Small intestine (tissue), 16 donors: ENCODE measurements at places on chromosomes 16 and 17.

GRCh38 chr16:28534542-28535373 is 4.0 kb downstream of the NUPR1 start:
- H3K36me3 ChIP-seq = no peaks in the 10 kb centered on the region
- no peak for DNase-seq
- no peaks in the 10 kb centered on the region for H3K27me3 ChIP-seq
- H3K27ac ChIP-seq = no peak overlapping the region
- peaks cover 5% of the 10 kb centered on the region for H3K4me1 ChIP-seq

GRCh38 chr17:82486231-82487094 is 27.9 kb downstream of the NARF start:
- H3K27ac ChIP-seq = no peak overlapping the region
- no peak overlapping the region for H3K4me3 ChIP-seq
- no peak for DNase-seq
- peaks cover 7% of the 10 kb centered on the region for H3K36me3 ChIP-seq
- H3K27me3 ChIP-seq = no peaks in the 10 kb centered on the region

DNA sequence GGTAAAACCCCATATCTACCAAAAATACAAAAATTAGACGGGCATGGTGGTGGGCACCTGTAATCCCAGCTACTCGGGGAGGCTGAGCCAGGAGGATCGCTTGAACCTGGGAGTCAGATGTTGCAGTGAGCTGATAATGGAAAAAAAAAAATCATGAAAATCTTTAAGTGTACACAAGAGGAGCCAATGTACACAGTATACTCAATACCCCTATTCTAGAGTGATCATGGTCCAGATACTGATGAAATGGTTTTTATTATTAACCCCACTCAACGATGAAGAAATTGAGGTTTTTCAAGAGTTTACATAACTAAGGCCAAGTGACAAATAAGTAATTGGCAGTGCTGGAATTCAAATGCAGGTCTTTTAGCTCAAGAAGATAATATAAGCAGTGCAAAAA is 11.5 kb downstream of the HSD17B2 start:
- no peaks in the 10 kb centered on the region for H3K36me3 ChIP-seq
- DNase-seq = no peak
- H3K4me3 ChIP-seq = no peak overlapping the region
- H3K4me1 ChIP-seq = peaks cover 12% of the 10 kb centered on the region
- H3K27me3 ChIP-seq = no peaks in the 10 kb centered on the region

- peaks cover 87% of the 10 kb centered on the region for H3K36me3 ChIP-seq
- H3K27ac ChIP-seq = no peak overlapping the region
- H3K27me3 ChIP-seq = no peaks in the 10 kb centered on the region
- H3K4me3 ChIP-seq = no peak overlapping the region
- no peak for DNase-seq
- H3K4me1 ChIP-seq = no peaks in the 10 kb centered on the region
Observed at GRCh38 chr17:3589784-3590183, 19.4 kb downstream of the TRPV1 start.
